ENCODE measurements at places on chromosomes 16 and 17.

- DNase-seq, result no peak
Observed at GRCh38 chr17:58641887-58642311, 49.9 kb downstream of the TEX14 start.

- no peak for DNase-seq
Observed at GRCh38 chr17:7382901-7383300, 2.0 kb downstream of the TNK1 start.

DNA sequence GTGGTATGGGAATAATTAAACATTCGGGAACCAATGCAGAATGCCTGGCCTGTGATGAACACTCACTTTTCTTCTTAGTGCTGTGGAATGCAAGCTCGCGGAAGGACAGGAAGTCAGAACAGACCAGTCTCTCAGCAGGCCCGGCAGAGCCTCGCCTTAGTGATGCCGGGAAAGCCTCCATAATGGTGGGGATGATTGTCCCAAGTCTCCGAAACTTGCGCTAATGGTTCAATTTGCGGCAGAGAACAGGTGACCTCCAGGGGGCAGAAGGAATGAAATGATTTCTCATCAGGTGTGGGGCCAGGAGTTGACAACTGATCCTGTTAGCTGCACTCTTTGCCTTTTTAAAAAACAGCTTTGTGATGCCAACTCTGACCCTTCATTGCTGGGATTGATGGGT lies 170.6 kb downstream of the GSG1L start:
- DNase-seq, result no peak

DNA sequence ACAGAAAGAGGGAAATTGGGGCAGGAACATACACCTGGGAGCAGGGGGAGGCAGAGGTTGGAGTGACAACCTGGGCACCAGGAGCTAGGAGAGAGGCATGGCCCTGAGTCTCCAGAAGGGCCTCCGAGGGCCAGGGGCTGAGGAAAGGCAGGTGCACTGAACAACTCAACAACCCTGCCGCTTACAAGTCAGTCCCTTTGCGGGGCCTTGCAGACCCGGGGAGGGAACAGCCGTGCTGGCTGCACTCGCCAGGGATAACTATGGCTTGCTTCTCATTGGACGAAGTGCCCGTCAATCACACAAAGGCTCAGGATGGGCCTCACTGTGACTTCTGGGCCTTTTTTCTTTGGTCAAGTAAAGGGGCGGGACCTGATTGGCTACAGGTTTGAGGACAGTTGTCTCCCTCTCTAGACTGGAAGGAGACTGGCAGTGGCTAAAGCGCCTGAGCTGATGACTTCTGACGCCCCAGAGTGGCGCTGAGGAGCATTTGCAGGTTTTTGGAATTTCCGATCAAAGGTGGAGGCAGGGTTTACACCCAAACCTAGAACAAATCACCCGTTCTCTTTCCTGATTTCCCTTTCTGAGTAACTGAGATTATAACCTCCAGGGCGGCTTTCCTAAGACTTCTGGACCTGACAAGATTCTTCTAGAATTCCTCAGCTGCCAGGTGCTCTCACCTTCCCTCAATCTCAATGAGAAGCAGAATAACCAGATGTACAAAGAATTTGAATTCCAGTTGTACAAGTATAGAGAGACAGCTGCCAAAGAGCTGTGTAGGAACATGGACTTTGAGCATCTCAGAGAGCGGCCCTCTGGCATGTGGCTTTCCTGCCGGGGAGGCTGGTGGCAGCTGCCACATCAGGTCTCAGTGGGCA lies 27.6 kb upstream of the ST6GALNAC2 start:
- DNase-seq, result no peak

GRCh38 chr16:30947859-30948666 lies 805 bp upstream of the ORAI3 start:
- no peak for DNase-seq
